Activated T-cell treated with anti-CD3 and anti-CD28 coated beads for 4 hours (primary cell): ENCODE measurements at places on chromosomes 2 and 18.

- DNase-seq: no peak
These were observed 131.3 kb downstream of the INO80D start for GRCh38 chr2:205954707-205955106.

GRCh38 chr2:130385709-130386108 is 29.9 kb downstream of the PTPN18 start:
- DNase-seq: no peak

GRCh38 chr2:43345391-43345813 is 119.0 kb upstream of the ZFP36L2 start:
- DNase-seq: no peak

DNA sequence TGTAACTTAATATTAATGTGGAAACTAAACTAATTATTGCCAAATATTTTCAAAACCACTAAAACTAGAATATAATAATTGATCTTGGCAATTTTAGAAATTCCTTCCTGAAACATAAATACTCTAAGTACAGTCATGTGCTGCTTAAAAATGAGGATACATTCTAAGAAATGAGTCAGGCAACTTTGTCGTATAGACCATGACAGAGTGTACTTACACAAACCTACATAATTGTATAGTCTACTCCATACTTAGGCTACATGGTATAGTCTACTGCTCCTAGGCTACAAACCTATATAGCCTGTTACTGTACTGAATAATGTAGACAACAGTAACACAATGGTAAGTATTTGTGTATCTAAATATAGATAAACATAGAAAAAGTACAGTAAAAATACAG is 27.6 kb downstream of the FEZ2 start:
- no peak for DNase-seq

DNA sequence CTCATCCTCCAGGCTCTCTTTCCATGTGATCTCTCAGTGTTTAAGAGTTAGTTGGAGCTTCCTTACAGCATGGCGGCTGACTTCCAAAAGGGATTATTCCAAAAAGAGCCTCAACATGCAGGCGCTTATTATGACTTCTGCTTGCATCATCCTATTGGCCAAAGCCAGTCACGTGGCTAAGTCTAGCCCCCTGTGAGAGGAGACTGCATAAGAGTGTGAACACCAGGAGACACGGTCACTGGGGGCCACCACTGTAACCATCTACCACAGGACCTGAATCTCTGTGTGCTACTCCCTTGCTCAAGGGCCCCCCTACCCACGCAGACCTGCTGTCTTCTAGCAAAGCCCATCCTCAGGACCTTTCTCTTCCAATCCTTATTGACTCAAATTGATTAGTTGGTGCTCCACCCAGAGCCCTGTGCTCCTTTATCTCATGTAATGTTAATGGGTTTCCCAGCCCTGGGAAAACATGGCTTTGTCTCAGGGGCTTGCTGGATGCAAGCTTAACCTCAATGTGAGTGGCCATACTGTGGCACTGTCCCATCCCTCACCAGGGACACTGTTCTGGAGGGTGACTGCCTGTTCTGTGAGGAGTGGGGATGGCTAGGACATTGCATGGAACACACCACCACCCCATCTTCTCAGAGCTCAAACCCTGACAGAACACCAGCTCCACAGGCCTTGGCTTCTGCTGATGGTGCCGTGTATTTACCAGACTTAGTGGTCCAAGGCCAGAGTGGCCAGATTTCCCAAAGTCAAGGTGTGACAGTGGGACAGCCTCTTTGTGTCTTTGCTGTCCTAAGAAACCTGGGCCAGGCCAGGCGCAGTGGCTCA is 4.2 kb downstream of the IL1RN start:
- no peak for DNase-seq

- DNase-seq: no peak
These were observed 35.3 kb downstream of the NCKAP5 start for GRCh38 chr2:133532919-133533318.

DNA sequence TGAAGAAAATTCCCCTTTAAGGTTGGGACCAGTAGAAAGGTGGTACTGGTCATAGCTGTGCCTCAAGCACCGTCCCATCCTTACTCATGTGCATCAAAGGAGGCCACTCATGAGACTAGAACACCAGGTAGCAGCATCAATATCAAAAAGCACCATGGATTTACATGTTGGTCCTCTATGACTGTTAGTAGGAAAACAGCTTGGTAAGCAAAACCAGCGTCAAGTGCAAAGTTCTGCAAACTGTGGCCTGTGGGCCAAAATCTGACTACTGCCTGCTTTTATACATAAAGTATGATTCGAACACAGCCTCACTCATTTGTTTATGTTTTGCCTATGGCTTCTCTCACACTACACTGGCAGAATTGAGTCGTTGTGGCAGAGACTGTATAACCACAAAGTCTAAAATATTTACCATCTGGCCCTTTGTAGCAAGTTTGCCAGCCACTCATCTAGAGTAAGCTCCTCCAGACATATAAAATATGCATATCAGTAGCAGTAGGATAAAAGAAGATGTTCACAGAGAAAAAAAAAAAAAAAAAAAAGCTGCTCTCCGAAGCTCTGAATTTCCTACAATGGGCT is 119.7 kb upstream of the CTNNA2 start:
- no peak for DNase-seq

GRCh38 chr18:4351005-4351404 is 104.1 kb downstream of the DLGAP1 start:
- DNase-seq: no peak

DNA sequence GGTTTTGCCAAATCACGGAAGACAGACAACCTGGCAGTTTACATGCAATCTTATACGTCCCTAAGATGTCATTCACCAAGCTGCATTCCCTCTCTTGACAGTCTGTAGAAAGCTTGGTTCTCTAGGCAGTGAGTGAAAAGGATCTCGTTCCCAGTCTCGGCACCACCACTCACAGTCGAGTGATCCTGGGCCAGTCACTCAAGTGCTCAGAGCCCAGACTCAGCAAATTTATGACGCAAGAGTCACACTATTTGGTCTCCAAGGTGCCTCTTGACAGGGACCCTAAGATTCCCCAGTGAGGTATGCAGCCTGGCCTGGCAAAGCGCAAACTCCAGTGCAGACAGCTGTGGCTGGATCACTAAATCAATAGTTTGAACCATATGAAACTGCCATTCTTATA is 77.9 kb downstream of the EIPR1 start:
- no peak for DNase-seq

DNA sequence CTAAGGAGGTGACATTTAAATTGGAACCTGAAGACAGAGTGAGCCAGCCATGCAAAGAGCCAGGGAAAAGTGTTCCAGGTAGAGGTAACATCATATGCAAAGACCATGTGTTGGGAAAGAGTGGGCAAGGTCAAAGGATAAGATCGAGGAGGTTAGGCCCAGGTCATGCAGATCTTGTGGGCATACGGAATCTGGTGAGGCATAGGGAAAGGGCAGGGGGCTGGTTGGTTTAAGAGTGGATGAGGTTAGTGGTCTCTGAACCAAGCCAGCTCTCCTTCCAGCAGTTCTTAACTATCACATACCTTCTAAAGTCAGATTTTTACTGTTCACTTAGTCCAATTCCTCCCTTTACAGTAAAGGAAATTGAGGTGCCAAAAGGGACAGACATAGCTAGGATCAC is 3.0 kb downstream of the ANKRD53 start:
- DNase-seq: no peak

GRCh38 chr18:59148192-59148591 is 8.5 kb downstream of the SEC11C start:
- no peak for DNase-seq

GRCh38 chr2:135317375-135317774 is 213.6 kb downstream of the ZRANB3 start:
- no peak for DNase-seq

- no peak for DNase-seq
These were observed 87.9 kb downstream of the PXDN start for GRCh38 chr2:1656326-1656960.

- no peak for DNase-seq
These were observed 51.9 kb downstream of the SLC14A2 start for GRCh38 chr18:45667056-45667736.

GRCh38 chr2:217972490-217972889 is 30.3 kb downstream of the TNS1 start:
- DNase-seq: no peak

DNA sequence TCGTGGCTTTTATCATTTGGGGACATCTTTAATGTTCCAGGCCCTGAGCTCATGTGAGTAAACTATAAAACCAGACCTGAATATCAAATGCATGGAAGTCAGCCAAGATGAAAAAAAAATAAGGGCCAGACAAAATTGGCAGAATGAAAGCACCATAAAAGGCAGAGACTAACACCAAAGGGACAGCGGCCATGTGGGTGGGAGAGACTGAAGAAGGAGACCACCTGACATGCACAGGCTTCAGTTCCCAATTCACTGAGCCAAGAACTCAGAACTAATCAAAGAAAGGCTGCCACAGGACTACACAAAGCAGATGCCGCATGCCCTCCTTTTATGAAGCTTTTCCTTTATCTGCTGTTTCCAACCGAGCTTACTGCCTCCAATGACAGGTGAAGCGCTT is 267.1 kb downstream of the RAD51AP2 start:
- no peak for DNase-seq

DNA sequence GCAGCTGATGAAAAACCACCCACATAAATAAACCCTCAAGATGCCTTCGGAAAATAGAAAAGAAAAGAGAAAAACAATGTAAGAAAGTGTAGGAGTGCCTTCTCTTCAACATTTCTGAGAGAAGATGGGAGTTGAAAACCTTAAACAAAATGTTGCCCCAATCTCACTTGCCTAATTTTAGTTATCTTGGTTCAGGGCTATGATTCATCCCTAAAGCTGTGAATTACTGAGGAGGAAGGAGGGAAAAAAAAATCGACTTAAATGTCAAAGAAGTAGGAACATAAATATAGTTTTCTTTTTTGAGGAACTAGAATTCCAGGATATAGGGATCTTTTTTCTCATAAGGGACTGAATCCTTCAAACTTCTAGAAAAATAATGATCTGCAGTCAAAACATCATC is 360.3 kb downstream of the TGIF1 start:
- no peak for DNase-seq

- no peak for DNase-seq
These were observed 2.9 kb upstream of the C2orf72 start for GRCh38 chr2:231034291-231034882.

- DNase-seq: no peak
These were observed 65.8 kb upstream of the HS6ST1 start for GRCh38 chr2:128384446-128384845.

- no peak for DNase-seq
These were observed 39.7 kb downstream of the GRHL1 start for GRCh38 chr2:9991221-9991620.

GRCh38 chr2:232097260-232097659 is 135.7 kb downstream of the DIS3L2 start:
- DNase-seq: no peak

GRCh38 chr2:4916094-4916493 is 776.1 kb upstream of the SOX11 start:
- DNase-seq: no peak

GRCh38 chr2:119696494-119697030 is 17.6 kb downstream of the TMEM177 start:
- DNase-seq: no peak

GRCh38 chr2:107412981-107413380 is 413.7 kb upstream of the RGPD4 start:
- DNase-seq: no peak

- DNase-seq: no peak
These were observed 45.0 kb upstream of the EML4 start for GRCh38 chr2:42124011-42124785.

GRCh38 chr2:96546797-96547196 is 10.2 kb downstream of the ARID5A start:
- DNase-seq: no peak

- DNase-seq: no peak
These were observed 193.3 kb upstream of the AGAP1 start for GRCh38 chr2:235300368-235301201.

- no peak for DNase-seq
These were observed 5.5 kb downstream of the DCTN1 start for GRCh38 chr2:74374509-74375205.

- no peak for DNase-seq
These were observed 850.7 kb downstream of the NRXN1 start for GRCh38 chr2:50181212-50181611.

GRCh38 chr2:162330881-162331280 is 12.4 kb upstream of the IFIH1 start:
- no peak for DNase-seq

DNA sequence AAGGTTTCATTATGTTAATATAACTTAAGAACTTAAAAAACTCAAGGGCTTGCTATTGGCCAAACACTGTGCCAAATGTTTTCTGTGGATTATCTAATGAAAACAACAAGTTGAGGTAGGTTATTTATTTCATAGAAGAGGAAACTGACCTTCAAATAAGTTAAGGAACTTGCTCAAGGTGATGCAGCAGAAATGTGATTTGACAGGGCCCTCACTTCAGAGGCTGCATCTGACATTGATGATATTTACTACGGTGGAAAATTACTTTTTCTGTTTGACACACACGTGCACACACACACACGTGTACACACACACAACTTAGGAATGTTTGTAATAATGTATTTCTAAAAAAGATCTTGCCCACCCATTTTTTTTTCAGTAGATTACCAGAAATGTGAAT is 137.2 kb upstream of the CXCR4 start:
- DNase-seq: no peak
